Activated CD4-positive, alpha-beta T cell treated with anti-CD3 and anti-CD28 coated beads, Interleukin-2, amount 50 U/mL, for 4 hours (primary cell): ENCODE measurements at places on chromosomes 3 and 15.

GRCh38 chr3:191531434-191531972 is 70.5 kb downstream of the PYDC2 start:
- no peak for DNase-seq

GRCh38 chr15:60548101-60548500 is 69.2 kb upstream of the ICE2 start:
- peak; percentile 33 for DNase-seq

- DNase-seq: no peak
Measured at GRCh38 chr3:40803311-40803710, 278.6 kb downstream of the ZNF621 start.

DNA sequence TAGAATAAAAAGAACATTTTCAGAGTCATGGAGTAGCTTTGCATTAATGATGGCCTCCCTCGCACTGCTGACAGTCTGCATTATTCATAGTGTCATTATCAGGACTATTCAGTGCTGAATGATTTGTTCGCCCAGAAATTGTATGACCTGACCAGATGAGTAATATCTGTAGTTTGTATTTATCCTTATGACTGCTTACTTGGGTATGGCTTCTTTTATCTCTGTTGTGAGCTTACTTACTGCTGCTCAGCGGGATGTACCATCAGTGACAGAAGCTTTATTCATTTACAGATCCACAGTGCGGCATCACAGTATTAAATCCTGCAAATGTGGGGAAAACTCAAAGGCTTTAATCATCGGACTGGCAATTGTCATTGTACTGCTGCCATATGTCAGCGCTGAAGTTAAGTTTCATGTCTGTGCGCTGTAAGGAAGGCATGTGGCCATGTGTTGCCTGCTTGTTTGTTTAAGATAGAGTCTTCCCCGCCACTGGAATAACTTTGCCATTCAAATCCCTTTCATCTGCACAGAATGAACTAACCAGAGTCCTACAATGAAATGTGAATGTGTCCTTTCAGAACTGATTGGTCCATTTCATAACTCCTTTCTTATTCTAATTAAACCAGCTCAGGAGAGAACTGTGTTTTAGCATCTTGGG is 262.2 kb downstream of the CHL1 start:
- DNase-seq: no peak

DNA sequence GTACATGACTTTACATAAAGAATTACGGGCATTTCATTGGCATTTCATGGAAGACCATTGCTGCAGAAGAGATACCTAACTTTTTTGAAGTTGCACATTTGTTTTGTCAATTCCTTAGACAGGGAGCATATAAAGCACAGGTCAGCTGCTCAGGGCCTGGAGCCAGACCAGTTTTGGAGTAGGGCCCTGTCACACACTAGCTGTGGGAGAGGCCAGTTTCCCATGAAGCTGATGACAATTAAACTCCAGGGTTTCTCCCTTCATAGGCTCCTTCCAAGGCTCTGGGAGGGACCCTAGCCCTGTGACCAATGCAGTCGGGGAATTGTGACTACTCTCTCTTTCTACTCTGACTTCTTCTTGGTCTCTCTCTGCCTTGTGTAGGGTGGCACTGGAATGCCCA is 107.3 kb upstream of the SELENOK start:
- no peak for DNase-seq

- no peak for DNase-seq
Measured at GRCh38 chr3:171039674-171040073, 13.2 kb upstream of the SLC2A2 start.

DNA sequence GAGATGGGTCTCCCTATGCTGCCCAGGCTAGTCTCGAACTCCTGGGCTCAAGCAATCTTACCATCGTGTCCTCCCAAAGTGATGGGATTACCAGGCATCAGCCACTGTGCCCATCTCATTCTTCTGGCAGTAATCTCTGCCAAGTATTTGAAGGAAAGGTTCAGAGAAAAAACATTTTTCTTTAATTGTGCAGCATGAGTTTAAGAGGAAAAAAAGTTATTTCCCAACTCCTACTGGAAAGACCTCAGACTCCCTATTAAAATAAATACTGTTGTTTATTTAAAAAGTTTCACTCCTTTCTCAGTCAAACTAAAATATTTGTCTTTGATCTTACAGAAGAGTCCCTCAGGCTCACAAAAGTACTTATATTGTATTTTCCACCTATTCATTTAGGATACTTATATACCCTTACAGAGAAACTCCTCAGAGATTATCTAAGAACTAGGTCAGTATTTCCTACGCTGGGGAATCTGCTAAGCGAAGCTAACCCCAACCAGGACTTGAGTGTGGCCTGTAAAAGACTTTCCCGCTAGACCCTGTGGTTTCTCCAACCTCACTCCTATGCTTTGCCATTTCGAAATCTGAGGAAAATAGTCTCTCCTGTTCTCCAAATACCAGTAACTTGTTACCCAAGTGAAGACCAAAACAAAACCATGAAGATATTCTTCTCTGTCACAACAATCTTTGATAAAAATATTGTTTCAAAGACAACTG is 28.7 kb downstream of the WWTR1 start:
- no peak for DNase-seq

GRCh38 chr3:7292362-7292761 is 431.4 kb downstream of the GRM7 start:
- no peak for DNase-seq

DNA sequence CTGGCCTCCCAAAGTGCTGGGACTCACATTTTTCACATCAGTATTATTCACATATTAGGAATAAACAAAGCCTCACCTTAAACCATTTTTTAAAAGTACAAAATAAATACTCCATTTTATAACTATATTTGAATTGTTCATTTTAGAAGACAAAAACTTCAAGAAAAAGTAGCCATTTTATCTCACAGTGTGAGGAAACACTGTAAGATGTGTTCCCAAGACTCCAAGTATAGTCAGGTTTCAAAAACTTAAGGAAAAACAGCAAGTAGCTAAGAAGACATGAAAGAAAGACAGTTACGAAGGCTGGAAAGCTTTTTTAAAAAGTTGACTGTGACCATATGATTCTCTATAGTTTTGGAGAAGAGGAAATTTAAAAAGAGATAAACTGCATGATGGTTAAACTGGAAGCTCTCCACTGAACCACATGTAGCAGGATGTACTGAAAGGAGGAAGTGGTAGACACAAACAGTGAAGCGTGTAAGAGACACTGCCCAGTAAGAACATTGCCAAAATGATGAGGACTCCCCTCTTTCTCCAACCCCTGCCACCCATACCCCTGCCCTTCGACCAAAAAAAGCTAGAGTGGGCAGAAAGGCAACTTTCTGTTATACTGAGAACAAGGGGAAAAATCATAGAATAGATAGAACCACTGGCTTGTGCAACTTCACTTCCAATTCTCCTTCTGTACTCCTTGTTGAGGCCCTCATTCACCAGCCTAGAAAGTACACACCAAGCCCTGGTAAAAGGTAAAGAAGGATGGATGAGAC is 6.2 kb upstream of the TMF1 start:
- DNase-seq: no peak

DNA sequence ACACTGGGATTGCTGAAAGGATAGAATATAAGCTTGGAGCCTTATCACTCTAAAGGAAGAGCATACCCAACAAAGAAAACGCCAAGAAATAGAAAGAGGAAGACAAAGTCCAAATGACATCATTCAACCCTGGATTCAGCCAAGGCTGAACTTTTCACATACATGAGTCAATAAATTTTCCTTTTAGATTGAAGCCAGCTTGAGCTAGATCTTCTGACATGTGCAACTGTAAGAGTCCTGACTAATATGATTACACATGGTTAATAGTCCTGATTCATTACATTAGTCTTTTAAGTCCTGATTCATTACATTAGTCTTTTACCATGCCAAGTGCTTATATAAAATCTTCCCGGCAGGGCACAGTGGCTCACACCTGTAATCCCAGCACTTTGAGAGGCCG is 13.6 kb upstream of the DENND6A start:
- no peak for DNase-seq

DNA sequence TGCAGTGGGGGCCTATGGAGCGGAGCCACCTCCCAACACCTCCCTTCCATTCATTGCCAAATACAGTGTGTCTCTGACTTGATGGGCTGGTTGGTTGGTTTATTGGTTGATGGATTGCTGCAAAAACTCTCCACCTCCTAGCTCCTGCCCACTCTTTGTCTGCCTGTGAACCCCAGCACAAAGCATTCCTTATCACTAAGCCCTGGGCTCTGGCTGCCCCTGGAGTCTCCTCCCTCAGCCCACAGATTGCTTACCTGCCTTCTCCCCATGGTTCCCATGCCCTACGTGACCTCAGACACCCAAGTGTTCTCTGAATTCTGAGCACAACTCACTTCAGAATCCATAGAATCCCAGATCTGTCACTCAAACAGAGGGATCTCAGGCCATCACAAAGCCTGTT is 139.1 kb upstream of the TPM1 start:
- DNase-seq: no peak

- DNase-seq: no peak
Measured at GRCh38 chr15:73962433-73962832, 29.7 kb downstream of the STOML1 start.

GRCh38 chr3:171320750-171321558 is 139.3 kb downstream of the TNIK start:
- DNase-seq: no peak

- no peak for DNase-seq
Measured at GRCh38 chr3:150830094-150830681, 67.2 kb upstream of the SIAH2 start.

DNA sequence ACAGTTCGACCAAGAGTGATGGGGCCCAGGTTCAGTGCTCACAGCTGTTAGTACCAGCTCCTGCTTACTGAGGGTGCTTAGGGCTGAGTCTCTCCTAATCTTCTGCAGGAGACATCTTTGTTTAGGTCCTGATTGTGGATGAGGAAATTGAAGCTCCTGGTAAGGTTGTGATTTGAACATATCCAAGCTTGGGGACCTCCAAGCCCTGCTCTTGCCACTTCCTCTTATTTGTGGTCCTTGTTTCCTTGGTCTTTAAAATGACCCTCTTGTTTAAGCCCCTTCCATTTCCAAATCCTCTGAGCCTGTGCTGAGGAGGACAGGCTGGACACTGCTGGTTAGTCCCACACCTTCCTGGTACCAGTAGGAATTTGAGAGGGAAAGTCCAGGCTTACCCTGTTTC is 87.0 kb downstream of the EEFSEC start:
- DNase-seq: no peak

DNA sequence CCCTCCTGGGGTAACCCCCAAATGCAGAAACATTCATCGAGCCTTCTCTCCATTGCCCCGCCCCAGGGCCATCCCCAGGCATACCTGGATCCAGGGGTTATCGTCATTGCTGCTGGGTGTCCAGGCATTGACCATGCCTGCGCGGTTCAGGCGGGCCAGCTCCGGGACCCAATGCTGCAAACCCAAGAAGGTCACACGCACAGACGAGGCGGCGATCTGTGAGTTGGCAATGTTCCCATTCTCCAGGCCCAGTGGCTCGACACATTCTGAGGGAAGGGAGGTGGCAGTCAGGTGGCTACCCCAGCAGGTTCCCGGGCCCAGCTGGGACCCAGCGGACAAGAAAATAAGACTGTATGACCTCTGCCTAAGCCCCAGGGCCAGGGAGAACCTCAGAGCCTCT is 6.1 kb downstream of the MFGE8 start:
- DNase-seq: no peak

DNA sequence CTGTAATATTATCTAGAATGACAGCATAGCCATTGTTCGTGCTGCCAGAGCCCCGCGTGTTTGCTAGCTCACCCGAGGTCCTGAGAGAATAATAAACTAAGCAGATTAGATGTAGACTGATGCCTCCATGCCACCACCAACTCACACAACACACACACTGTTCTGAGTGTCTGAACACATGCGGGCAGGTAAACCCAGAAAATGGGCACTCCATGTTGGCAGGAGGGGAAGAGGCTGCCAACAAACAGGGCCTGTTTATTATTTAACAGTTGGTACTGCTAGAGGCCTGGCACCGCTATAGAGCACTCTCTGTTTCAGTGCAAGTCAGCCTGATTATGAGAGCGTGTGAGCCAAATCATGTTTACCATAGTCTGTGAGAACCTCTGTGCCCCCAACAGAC is 299.0 kb downstream of the ZBTB20 start:
- DNase-seq: no peak

- no peak for DNase-seq
Measured at GRCh38 chr3:21826416-21826815, 75.4 kb upstream of the ZNF385D start.

GRCh38 chr15:43975770-43976169 is 149.0 kb downstream of the WDR76 start:
- no peak for DNase-seq

GRCh38 chr3:152255290-152255689 is 13.4 kb upstream of the MBNL1 start:
- DNase-seq: no peak

DNA sequence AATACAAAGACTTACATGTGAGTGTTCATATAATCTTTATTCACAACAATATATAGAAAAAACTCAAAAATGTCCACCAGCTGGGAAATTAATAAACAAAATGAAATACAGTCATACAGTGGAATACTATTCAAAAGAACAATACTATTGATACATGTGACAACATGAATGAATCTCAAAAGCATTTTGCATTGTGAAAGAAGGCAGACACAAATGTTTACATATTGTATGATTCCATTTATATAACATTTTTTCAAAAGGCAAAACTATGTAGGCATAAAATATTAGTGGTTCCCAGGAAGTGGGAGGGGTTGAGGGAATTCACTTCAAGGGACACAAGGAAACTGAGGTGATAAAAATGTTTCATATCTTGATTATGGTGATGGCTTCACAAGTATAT is 303.2 kb downstream of the CTNNB1 start:
- DNase-seq: no peak

GRCh38 chr3:183506674-183507320 is 48.7 kb downstream of the KLHL6 start:
- DNase-seq: no peak

GRCh38 chr3:48232734-48233133 is 8.2 kb upstream of the ZNF589 start:
- DNase-seq: peak; percentile 47

DNA sequence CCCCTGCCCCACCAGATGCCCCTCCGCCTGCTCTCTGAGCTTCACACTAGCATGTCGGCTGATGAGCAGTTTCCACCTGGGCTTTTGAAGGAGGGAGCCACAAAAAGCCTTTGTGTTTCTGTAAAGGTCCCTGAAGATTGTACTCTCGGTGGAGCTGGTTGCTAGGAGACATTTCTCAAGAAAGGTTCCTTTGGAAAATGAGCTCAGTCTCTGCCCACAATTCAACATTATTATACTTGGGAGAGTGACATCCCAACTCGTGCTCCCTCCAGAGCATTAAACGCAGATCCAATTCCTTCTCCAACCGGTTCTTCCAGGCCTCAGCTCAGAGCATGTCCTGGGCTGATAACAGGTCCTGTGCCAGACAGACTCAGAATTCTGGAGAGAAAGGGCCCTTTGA is 26.8 kb upstream of the FAM107A start:
- no peak for DNase-seq

DNA sequence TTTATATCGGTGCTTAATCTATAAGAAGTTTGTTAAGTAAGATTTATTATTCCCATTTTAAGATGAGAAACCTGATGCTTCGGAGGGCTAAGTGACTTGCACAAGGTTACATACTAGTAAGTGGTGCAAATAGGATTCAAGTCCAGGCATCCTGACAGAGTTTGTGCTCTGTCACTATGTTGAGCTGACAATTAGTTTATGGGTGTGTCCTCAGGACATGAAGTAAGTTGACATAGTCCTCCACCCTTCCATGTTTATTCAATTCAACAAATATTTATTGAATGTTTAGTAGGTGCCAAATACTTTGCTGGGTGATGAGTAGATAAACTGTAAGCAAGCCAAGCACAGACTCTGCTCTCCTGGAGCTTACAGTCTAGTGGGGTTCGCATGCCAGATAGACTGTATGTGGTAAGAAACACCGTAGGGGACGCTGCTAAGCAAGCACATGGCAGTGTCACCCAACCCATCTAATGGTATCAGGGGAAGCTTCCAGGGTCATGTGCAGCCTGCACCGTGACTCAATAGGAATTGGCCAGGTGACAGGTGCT is 342.7 kb upstream of the SATB1 start:
- no peak for DNase-seq
